ENCODE measurements at places on chromosomes 4 and X.

DNA sequence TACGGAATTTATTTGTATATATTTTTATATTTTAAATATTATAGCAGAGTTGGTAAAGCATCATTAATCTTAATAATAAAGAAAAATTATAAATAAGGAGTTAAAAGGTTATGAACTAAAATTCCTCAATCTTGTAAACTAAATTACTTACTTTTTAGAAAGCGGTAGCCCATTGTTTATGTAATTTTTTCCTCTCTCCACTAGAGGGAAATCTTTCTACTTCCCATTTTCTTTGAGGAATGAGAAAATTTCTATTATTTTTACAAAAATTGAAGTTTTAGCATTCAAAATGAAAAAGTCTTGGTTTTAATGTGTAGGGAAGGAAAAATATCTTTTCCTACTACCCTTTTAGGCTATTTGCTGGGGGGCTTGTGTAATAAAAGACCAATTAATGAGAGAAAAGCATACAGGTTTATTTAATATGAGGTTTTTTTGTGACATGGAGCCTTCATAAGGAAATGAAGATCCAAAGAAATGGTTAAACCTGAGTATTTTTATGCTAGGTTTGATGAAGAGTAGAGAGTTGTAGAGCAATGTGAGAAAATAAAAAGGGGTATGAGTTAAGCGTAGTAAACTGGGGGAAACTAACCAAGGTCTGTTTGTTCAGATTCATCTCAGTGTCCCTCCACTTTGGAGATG is 68.7 kb upstream of the ADAD1 start:
- no peak for DNase-seq

GRCh38 chr4:110091434-110092140 is 106.8 kb downstream of the ELOVL6 start:
- DNase-seq = no peak

DNA sequence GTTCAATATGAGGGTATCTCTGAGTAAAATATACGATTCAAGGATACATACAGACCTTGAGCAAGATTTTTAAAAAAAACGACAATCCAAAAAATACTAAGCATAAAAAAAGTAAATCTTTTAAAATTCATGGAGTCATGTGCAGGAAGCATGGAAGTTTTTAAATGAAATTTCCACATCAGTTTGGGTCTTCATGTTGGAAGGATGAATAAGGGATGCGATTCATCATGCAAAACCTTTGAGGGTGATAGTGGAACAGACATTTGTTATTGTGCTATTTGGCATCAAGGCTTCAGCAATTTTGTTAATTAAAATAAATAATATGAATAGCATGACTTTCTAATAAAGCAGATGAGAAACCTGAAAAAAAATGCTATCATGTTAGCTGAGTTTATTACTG is 815.0 kb upstream of the PCDH10 start:
- DNase-seq = no peak

GRCh38 chr4:185311113-185311888 is 84.4 kb downstream of the LRP2BP start:
- DNase-seq = no peak

GRCh38 chr4:175536852-175537453 is 275.1 kb downstream of the GPM6A start:
- no peak for DNase-seq

DNA sequence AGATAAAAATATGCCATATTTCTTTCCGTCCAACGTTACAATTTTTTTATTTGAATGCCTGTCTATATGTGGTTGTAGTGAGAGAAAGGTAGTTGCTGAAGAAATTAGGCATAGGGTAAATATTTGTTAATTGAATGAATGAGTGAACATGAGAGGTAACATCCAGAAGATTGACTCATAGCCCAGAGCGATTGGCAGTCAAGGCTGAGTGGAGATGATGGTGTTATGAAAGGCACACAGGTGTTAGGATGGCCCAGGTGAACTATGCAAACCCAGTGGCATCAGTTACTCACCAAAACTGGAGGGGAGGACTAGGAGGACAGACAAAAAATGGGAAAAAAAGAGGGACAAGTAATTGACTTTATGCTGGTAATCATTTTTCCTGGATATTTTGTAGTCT is 31.7 kb upstream of the SPRY1 start:
- DNase-seq = no peak

GRCh38 chr4:19615086-19615689 is 636.5 kb upstream of the SLIT2 start:
- DNase-seq = no peak

DNA sequence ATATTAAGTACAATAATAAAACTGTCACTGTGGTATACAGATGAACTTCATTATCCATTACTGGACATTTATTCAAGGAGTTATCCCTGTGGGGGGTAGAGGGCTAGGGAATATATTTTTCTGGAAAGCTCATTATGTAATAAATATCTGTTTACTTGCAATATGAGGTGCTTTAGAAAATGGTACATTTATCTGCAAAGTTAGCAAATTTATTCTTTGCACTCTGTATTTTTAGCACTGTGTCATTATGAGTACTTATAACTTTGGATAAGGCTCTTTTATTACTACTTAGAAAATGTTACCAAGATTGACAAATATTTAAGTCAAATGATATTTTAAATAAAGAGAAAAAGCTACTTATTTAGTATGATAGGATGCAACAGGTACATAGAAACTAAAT is 37.8 kb downstream of the ANKRD17 start:
- no peak for DNase-seq

DNA sequence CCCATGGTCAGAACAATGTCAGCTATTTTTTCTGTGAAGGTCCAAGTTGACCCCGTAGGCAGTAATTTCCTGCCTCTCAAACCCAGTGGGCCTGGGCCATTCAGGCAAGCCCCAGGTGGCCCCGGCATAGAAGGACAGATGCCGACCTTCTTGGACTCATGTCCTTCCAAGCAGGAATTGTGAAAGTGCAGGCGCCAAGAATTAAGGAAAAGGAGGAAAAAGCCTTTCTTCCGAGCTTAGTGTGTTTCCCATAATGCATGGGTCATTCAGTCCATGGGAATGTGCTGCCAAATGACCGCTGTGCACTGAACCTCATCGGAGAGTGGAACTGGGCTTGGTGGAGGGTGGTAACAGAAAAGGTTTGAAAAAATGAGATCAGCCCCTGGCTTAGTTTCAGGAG is 196.5 kb upstream of the HS3ST1 start:
- no peak for DNase-seq

DNA sequence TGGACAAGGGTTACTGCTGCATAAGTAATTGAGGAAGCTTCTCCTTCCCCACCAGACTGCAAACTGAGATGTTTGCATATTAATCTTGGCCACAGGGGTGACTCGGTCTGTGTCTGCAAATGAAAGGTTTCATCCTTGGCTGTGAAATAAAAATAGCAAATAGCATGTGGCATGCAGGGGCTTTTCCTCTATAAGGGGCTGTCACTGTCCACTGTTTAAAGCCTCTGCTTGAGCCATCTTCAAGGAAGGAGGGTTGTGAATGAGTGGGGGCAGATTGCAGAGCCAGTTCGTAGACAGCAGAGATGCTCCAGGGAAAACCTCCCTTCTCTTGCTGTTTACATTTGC is 33.3 kb downstream of the TMSB4X start:
- no peak for DNase-seq

DNA sequence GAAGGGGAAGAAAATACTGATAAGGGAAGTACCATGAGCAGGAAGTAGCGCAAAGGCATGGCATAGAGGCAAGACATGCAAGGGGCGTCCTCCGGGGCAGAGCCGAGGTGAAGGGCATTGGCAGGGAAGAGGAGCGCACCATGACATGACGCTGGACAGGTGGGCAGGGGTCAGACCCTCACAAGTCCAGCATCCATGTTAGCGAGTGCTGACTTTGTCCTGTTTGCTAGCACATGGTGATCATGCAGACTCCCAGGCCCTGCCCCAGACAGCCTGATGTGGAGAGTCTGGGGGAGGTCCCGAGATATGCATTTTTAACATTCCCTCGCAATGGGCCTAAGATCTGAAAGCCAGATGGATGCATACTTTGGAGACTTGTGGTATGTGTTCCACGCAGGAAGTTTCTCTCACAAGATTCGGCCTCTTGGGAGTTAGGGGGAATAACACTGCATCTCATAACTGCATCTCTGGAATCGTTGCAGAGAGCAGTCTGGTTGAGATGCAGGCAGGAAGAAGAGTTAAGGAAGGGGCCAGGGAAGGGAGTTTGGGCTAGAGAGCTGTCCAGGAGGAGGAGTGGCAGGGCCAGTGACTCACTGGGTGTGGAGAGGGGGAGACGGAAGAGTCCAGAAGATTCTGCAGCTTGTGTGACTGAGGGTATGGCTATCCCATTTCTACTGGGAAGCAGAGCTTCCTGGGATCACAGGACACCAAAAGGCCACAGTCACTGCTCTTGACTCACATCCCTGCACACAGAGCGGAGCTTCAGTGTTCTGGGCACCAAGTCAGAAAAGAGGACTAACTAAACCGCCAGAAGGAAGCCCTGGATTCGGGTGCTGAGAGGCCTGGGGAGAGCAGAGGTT is 59.7 kb downstream of the FAM184B start:
- no peak for DNase-seq

- DNase-seq = no peak
Observed at GRCh38 chrX:147736045-147736444, 175.7 kb upstream of the FMR1 start.

DNA sequence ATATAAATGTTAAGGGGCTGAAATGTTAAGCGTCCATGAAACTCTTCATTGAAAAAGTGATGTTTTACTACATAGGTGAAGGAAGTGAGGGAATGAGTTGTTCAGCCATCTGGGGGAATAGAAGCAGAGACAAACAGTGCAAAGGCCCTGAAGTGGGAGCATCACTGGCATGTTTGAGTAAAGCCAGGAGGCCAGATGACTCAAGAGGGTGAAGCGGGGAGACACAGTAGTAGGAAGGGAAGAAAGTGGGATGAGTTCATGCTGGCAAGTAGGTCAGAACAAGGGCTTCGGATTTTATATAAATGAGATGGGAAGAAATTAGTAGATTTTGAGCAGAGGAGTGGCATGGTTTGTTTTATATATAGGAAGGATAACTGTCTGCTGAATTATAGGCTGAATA is 112.5 kb upstream of the MAP9 start:
- no peak for DNase-seq

GRCh38 chr4:173489514-173489913 is 40.5 kb downstream of the HAND2 start:
- DNase-seq = no peak

GRCh38 chr4:176313596-176314336 is 6.0 kb upstream of the SPCS3 start:
- DNase-seq = no peak

DNA sequence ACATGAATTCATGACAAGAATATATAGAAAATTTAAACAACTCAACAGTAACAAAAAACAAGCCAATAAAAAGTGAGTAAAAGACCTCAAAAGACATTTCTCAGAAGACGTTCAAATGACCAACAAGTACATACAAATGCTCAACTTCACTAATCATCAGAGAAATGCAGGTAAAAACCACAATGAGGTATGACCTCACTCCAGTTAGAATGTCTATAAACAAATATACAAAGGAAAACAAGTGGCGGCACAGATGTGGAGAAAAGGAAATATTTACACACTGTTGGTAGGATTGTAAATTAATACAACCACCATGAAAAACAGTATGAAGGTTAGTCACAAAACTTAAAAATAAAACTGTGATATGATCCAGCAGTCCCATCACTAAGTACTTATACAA is 1033.1 kb downstream of the RAPGEF2 start:
- no peak for DNase-seq

- DNase-seq = no peak
Observed at GRCh38 chr4:145716200-145716599, 36.3 kb downstream of the C4orf51 start.

- no peak for DNase-seq
Observed at GRCh38 chrX:71236836-71237235, 13.8 kb downstream of the GJB1 start.

DNA sequence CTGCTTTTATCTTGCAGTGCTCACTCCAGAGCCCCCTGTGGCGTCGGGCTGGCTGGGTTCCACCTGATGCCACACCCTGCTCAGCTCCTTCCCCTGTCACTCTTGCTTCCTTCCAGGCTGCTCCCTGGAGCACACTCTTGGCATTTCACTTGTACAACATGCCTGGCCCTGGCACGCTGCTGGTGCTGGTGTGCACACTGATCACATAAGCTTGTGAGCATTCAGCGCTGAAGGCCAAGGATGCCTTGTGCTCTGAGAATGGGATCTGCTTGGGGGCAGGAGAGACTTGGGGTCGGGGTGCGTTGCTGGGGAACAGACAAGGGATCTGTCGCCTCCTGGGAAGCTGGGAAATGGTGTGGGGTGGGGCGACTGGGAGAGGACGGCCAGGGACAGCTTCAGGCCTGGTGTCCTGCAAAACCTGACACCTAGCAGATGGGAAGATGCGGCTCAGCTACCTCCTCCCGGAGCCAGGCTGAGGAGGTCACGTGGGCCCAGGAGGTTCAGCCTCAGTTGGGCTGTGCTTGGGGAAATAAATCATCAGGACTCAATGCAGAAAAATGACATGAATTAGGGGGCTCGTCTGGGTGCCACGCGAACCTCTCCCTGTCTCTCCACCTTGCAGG is 108.5 kb downstream of the PHKA2 start:
- no peak for DNase-seq

- no peak for DNase-seq
Observed at GRCh38 chr4:76954489-76954888, 4.9 kb downstream of the SEPTIN11 start.

GRCh38 chr4:98994474-98995182 is 893 bp upstream of the METAP1 start:
- DNase-seq = no peak

- no peak for DNase-seq
Observed at GRCh38 chr4:38101563-38101962, 141.4 kb downstream of the PTTG2 start.

Measured in activated CD8-positive, alpha-beta T cell treated with anti-CD3 and anti-CD28 coated beads for 36 hours (primary cell).